ENCODE measurements at places on chromosomes 12 and 14.

DNA sequence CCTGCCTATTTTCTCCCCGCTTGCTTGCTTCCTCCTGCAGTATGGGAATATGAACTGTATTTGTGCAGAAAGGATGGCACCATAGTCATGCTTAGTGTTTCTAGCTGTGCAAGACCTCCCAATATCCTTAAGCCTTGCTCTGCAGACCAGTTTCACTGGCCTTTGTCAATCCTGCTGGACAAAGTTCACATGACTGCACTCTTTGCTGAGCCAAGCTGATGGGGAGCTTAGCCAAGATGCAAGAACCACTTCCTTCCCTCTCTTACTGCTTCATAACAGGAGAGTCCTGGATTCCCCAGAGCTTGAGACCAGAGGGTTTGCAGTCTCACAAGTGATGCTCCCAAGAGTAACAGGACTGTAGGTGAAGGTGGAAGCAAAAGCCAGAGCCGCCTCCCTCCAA lies 3.8 kb downstream of the ASIC1 start:
- DNase-seq = no peak

DNA sequence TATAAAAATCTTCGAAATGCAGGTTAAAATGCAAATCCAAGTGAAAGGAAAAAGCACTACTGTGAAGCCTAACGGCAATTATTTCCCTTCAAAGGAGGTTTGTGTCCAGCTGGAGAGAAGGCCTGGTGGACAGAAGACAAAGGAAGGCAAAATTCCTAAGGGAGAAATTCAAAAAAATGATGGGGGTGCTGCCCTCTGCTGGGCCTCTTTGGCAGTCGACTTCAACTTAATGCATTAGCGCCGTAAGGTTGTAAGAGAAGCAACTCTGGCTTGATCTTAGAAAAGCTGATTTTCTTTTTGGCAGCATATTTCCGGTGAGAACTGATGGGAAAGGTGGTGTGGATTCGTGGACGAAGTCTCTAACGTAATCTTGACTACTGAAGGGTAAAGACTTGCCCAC lies 34.3 kb upstream of the CHFR start:
- no peak for DNase-seq

DNA sequence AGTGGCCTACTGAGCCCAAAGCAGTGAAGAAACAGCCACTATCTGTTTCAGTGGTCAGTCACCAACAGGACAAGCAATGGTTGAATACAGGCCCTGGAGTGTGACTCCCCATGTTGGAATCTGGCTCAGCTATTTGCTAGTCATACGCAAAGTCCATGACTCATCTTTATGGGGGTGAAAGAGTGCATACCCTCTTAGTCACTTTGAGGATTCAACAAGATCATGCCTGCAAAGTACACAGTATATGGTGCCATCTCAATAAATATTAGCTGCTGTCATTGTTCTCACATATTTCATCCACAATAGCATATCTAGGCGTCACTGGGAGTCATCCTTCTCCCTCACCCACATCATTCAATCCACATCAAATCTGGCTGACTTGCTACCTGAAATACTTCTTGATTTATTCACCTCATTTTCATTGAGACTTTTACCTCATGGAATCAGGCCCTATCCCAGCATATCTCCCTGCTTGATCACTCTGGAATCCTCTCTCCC lies 26.4 kb upstream of the STAB2 start:
- DNase-seq = no peak

- no peak for DNase-seq
These were observed 26.2 kb upstream of the ARHGAP5 start for GRCh38 chr14:32050878-32051277.

GRCh38 chr12:104576187-104576778 lies 119.5 kb downstream of the CHST11 start:
- no peak for DNase-seq

GRCh38 chr12:80648881-80649280 lies 58.6 kb upstream of the MYF6 start:
- no peak for DNase-seq

DNA sequence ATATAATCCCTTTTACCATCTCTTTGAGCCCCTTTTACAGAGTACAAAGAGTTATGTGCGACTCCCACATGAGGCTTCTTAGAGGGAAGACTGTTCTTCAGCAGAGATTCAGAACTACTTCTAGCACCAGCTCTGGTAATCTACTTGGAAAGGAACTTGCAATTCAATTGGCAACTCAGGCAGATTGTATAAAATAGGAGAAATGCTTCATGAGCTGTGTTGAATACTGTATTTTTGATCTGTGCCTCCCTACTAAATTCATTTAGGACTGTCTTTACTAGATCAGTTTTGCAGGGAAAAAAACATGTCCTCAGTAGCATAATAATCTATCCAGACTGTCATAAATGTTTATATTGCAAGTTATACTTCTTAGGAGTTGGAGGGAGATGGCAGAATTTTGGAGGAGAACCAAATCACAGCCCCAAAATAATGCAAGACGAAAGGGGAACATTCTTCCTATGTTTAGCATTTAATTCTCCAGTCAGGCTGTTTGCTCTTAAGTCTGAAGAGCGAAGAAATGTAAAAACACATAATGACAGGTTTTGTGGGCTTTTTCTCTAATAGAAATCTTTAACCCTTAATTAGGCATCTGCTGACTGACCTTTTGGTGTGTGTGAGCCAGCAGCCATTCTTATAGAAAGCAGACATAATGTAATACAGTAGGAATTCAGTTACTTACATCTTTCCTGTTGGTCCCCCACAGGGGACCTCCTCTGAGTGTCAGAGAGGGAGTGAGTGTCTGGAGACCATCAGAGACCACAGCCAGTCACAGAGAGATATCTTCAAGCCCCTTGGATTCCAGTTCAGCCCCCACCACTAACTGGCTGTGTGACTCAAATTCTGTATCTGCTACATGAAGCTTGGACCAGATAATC lies 3.9 kb downstream of the ANO4 start:
- no peak for DNase-seq

GRCh38 chr12:88868050-88868449 lies 287.8 kb upstream of the KITLG start:
- no peak for DNase-seq

GRCh38 chr14:68950111-68950510 lies 29.0 kb downstream of the ACTN1 start:
- no peak for DNase-seq

Data from stimulated activated CD4-positive, alpha-beta T cell treated with anti-CD3 and anti-CD28 coated beads, TNF-alpha, amount 100 ng/mL, for 4 hours (primary cell).